ENCODE measurements at places on chromosomes 3 and 15.

- DNase-seq, result no peak
Measured at GRCh38 chr15:58401276-58401675, 30.5 kb upstream of the LIPC start.

DNA sequence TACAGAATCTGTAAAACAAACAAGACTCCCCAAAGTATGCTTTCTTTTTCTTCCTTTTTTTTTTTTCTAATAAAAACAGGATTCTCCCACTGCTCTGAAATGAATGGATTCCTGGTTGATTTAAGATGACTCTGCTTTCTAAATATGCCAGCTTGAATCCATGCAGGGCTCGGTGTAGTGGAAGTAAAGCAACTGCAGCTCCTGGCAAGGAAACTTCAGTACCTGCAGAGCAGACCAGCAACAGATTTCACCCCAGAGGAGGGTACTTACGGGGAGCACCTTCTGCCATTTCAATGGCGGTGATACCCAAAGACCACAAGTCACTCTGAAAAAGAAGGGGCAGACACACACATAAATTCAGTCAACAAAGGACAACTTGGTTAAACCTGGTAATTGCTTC lies 150.5 kb upstream of the SLC2A2 start:
- no peak for DNase-seq

DNA sequence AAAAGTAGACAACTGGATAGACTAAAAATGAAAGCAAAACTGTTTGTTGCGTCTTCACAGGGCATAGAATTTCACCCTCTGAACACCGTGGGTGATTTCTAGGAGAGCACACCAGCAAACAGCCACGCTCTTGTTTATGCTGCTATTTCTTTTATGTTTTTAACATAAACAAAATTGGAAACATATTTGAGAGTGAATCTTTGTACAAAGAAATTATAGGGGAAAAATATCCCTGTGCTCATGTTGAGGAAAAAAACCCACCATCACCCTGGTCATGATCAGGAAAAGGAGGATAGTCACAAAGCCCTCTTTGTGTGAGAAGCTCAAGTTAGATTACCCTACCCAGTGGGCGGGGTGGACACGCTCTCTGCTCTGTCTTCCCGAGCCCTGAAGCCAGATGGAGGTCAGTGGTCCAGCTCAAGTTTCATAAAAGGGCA lies 313.3 kb downstream of the SATB1 start:
- no peak for DNase-seq

DNA sequence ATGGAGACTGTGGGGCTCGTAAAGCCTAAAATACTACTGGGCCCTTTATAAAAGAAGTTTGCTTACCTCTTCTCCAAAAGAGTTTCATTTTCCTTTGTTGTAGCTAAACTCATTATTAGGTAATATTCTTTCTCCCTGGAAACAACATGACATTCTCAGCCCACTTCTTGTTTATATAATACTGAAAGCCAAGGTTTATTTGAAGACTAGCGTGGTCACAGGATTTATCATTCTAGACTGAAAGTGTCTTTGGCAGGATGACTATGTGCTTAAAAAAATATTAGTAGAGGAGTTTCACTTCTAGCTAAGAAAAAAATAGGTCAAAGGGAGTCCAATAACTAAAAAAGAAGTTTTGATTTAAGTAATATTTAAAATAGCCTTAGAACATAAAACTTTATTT lies 1085.2 kb upstream of the CADM2 start:
- no peak for DNase-seq

DNA sequence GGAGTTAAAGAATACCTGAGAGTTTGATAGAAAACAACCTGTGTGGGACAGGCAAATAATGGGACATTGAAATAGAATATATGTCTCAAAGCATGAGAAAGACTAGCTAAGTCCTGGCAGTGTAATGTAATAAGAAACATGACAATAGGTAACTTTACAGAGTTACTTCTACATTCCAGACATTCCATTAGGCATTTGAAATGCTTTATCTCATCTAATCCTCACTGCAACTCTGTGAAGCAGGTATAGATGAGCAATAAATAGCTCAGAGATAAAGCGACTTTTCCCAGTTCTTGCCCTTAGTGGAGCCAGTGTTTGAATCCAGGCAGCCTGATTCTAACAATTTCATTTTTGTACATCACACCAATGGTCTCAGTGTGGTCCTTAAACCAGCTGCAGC lies 76.8 kb downstream of the CPNE4 start:
- no peak for DNase-seq

DNA sequence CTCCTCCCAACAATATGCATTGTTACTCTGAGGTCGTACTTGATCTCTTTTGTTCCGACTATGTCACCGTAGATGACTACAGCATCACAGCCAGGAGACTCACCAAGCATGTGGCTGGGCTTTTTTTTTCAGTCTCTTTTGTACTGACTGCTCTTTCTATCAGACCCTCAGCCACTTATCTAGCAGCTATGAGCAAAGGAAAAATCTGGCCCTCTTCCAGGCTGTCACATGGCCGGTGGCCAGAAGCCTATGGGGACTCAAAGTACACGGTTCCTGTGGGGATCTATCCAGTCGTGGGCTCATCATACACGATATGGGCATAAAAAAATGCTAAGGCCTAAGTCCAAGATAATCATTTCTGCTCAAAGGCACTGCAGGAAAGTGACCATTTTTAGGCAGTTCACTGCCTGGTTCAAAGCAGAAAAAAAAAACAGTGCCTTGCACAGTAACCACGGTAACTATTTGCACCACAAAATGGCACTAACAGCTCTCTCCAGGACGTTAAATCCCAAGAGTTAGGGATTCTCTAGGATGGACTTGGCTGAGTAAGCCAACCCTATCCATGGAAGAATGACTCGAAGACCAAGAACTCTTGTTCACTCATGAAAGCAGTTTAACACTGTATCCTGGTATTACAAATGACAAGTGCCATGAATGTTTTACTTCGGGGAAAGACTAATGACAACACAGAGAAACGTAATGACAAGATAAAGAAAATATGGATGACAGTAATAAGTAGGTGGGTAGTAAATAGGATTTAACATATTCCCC lies 50.3 kb downstream of the SHQ1 start:
- no peak for DNase-seq

- DNase-seq, result no peak
Measured at GRCh38 chr3:69260216-69260787, 125.6 kb downstream of the FRMD4B start.

- no peak for DNase-seq
Measured at GRCh38 chr15:28096411-28096669, 2.8 kb downstream of the OCA2 start.

- DNase-seq, result no peak
Measured at GRCh38 chr3:124261306-124261705, 269.4 kb upstream of the ROPN1 start.

DNA sequence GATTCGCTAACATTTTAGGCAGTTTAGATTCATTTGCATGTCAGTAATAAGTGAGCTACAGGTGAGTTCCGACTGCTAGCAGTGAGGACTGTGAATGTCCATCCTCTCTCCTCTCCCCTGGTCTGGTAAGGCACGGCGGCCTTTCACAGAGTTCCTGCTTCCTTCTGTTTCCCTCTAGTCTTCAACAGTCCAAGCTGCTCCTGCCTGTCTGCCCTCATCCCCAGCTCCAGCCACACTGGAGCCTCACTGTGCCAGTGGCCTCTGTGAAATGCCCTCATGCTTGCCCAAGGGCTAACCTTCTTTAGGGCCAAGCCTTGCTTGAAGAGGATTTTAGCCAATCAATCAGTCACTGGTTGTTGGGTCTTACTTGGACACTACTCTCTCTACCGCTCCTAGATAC lies 145.8 kb upstream of the BHLHE40 start:
- DNase-seq, result no peak

GRCh38 chr3:64686446-64686908 lies 1.3 kb downstream of the ADAMTS9 start:
- no peak for DNase-seq

DNA sequence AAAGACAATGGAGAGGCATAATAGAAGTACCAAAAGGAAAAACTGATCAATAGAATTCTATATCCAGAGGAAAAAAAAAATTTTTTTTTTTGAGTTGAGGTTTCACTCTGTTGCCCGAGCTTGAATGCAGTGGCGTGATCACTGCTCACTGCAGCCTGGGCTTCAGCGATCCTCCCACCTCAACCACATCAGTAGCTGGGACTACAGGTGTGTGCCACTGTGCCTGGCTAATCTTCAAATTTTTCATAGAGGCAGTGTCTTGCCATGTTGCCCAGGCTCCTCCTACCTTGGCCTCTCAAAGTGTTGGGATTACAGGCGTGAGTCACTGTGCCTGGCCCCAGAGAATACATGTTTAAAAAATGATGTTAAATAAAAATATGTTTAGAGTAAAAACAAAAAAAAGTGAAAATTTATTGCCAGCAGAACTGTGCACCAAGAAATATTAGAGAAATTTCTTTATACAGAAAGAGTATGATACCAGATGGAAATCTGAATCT lies 154.3 kb upstream of the ZBTB20 start:
- DNase-seq, result no peak

DNA sequence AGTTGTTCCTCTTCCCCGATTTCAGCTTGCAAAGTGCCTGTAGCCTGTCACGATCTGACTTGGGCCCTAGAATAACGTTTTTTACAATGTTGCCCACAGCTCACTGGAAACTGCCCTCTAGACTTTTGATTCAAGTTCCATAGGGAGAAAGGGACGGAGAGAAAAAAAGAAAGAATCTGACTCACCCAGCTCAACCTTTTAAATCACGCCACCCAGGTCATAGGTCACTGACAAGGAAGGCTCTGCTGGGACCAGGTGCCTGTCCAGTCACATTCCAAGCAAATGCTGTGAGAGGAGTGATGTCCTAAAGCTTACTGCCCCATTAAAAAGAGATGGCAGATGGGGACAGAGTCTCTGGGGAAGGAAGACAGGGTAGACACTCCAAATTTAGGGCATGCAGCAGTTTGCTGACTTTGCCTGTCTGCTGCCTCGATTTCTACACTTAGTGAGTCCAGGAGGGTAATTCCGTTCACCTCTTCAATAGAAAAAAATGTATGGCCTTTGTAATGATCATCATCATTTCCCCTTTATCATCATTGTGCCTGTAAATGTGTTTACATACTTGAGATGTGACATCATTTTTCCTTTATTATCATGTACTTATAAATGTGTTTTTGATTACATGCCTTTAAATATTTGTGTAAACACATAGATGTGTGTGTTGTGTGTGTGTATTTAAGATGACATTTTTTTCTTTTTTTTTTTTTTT lies 8.4 kb upstream of the MYO1E start:
- no peak for DNase-seq

DNA sequence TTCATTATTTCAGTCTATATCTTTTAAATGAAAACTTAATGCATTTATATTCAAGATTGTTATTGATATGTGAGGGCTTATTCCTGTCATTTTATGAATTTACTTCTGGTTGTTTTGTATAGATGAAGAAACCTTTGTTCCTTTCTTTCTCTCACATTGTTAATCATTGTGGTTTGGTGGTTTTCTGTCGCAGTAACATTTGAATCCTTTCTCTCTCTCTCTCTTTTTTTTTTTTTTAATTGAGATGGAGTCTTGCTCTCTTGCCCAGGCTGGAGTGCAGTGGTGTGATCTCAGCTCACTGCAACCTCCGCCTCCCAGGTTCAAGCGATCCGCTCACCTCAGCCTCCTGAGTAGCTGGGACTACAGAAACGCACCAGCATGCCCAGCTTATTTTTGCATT lies 22.1 kb downstream of the AGBL1 start:
- DNase-seq, result no peak

GRCh38 chr3:191593486-191593885 lies 132.5 kb downstream of the PYDC2 start:
- no peak for DNase-seq

GRCh38 chr15:40340038-40340739 lies 550 bp downstream of the CCDC9B start:
- DNase-seq, result no peak

GRCh38 chr3:118298133-118298532 lies 736.5 kb downstream of the IGSF11 start:
- no peak for DNase-seq

DNA sequence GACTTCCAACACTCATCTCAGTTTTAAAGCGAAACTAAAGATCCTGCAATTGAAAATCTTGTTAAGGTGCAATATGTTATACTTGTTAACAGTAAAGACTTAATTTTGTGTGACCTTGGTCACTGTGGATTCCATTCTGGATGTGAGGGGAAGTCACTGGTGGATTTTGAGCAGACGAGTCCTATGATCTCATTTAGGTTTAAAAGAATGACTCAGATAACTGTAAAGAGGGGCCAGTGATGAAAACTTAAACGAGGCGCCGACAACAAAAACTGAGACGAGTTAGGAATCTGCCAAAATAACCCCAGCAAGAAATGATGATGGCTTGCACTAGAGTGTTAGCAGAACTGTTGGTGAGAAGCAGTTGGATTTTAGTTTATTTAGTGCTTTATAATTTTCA lies 56.5 kb downstream of the LRRC28 start:
- DNase-seq, result no peak

DNA sequence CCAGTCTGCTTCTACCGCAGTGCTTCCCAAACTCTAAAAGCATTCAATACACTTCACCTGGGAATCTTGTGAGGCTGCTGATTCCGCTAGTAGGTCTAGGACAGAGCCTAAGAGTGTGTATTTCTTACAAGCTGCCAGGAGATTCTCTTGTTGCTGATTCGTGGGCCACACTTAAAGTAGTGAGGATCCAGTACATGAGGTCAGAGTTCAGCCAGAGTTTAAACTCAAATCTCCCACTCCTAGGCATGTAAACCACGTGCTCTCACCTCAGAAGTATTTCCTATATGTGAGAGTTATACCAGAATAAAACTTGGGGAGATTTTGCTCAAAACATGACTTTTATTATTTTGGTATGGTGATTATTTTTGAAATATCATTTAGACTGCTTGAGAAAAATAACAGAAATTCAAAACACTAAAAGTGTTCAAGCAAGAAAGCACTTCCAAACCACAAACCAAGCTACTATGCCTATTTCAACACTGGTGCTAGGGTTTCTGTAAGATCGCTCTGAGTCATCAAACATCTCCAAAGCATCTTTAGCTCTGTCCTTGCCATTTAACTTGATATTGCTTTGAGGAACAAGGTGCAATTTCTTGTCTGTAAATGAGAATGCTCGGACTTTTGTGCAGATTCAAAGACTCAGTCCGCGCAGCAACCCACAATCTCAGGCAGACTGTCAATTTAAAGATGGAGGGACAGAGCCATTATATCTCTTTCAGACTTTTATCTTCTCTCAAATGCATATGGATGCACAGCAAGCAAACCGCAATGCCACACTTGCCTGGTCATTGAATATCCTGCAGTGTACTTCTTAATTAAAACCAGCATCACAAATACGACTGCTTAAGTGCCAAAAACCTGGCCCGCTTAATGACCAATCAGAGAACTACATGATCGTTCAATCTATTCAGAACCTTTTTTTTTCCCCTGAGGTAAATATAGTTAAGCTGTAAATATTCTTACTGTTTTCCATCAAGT lies 59.8 kb downstream of the AGTR1 start:
- DNase-seq, result no peak

DNA sequence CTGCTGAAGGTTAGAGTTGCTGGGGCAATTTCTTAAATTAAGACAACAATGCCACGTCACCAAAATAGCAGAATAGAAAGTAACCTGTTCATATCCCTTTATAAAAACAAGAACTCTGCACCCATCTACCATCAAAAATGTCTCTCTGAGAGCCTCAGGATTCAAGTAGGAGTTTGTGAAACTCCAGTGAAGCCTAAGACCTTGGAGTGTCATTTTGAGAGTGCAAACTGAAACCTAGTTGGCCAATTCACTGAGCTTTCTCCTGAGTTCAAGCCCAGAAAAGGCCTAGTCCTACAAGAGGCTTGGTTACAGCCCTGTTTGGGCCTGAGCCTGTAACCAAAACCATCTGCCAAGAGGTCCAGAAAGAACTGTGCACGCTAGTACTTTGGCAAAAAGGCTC lies 335.1 kb downstream of the EFHB start:
- no peak for DNase-seq
